ENCODE measurements at places on chromosomes 6 and 20. TPM values are rescaled to one million over a fixed set of nuclear protein-coding genes. Genes with fewer than 3 reads are reported as not detected.

Gene BCKDHB
- 15.6 TPM for total RNA-seq

Gene CSTF1
- 52.5 TPM for total RNA-seq

Gene COL21A1
- not detected for total RNA-seq

Gene TTPAL
- total RNA-seq: 23.2 TPM

Gene OR2H1
- not detected for total RNA-seq

Gene BMP5
- not detected for total RNA-seq

- DNase-seq: no peak
Measured at GRCh38 chr6:87840324-87840723, 138.3 kb upstream of the AKIRIN2 start.

- no peak for DNase-seq
Measured at GRCh38 chr6:72825315-72825911, 203.5 kb downstream of the KCNQ5 start.

GRCh38 chr6:107689951-107690642 lies 134.0 kb downstream of the SCML4 start:
- DNase-seq: no peak

- no peak for DNase-seq
Measured at GRCh38 chr20:17339000-17339399, 112.2 kb downstream of the PCSK2 start.

GRCh38 chr6:52077180-52077884 lies 10.1 kb downstream of the PKHD1 start:
- DNase-seq: no peak

- DNase-seq: no peak
Measured at GRCh38 chr6:29967379-29968010, 25.2 kb downstream of the HLA-A start.

DNA sequence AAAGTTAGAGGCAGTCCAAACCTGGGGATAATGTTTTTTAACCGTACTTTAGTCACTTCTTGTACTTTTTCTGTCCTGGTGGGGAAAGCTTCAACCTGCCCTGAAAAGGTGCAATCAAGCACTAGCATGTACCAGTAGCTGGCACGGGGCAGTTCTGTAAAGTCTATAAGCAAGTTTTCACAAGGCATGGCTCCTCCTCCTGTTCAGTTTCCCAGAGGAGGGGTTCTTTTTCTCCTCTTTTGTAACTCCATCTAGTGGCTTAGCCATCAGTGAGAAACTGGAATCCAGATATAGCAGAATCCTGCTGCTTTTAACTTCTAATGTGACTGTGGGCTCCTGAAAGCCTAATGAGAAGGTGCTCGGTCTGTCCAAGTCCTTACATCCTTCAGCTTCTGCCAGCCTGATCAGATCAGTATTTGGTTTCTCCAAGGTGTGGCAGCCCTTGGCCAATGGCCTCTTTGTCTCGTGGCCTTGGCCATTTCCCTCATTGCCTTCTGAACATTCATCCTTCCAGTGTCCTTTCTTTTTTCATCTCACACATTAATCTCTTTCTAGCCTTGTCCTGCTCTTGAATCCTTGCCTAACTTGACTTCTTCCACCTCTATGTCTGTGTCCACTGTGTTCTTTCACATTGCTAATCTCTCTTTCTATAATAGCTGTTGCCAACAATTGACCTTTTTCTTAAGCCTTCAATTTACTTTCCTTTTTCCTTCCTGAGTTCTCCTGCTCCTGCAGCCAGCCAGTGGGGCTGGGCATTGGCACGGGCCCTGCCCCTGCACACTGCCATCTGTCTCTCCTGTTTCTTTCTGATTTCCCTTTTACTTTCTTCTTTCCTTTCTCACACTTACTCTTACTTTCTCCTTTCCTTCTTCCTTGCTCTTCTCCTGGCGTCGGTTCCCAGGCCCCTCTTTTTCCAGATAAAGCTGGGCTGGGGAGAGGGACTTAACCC lies 222.0 kb upstream of the SYNCRIP start:
- no peak for DNase-seq
